ENCODE measurements at places on chromosomes 5 and 9.

DNA sequence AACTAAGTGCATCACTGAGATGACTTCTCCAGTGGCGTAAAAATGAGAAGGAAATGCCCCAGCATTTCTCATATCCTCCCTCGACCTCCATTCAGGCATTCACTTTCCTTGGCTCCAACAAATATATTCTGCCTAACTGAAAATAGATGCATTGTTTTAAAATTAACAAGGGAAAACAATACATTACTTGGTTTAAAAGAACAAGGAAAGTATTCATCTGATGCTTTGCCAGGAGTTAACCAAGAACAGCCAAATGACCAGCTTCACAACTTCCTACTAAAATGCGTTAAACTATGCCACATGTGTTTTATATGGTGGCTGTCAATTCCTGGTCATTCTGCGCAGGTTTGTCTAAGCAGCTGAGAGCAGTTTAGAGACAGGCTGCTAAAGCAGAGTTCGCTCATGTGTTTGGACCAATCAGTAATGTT lies 121.4 kb downstream of the GNAQ start:
- DNase-seq = no peak

DNA sequence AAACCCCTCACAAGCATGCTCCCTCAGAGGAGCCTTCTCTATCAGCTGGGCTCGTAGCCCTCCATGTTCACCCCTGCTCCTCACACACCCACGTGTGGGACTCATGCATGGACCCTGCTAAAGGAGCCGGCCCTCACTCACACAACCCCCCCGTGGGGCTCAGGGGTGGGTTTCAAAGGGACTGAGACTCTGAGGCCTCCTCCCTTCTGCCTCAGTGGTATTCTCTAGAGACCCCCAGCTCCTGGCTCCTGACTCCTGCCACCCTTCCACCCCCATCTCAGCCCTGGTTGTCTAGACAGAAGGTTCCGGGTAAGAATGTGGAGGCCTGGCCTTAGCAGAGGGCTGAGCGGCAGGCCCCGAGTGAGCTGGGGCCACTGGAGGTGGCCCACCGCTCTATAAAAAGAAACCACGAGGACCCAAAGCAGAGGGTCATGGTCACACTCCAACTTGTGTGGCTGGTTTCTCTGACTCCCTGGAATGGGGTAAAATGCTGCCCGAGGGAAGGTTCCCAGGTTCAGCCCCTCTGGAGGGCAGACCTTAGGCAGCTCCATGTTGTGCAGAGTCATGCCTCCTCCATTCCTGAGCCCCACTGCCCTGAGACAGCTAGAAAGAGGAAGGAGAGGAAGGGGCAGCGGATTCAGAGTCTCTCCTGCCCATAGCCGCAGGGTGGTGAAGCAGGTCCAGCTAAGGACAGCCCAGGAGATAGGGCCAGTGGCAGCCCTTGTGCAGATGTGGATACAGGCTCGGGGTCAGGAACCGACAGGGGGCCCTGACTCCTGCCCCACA lies 10.8 kb downstream of the SEPTIN8 start:
- no peak for DNase-seq

DNA sequence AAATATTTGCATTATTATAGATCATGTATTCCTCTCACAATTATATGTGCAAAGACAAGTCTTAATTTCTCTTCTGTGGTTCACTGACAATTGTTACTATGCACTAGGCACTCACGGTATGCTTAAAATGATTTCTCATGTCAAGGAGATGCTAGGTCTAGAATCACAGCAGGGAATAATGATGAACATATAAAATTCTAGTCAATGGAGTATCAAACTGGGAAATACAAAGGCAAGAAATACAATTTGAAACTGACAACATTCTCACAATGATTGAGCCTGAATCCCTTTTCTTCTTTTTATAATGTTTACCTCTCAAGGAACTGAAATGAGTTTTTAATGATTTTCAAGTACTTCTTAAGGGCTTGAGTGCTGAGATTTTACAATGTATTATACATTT lies 302.3 kb upstream of the GRAMD2B start:
- DNase-seq = no peak

DNA sequence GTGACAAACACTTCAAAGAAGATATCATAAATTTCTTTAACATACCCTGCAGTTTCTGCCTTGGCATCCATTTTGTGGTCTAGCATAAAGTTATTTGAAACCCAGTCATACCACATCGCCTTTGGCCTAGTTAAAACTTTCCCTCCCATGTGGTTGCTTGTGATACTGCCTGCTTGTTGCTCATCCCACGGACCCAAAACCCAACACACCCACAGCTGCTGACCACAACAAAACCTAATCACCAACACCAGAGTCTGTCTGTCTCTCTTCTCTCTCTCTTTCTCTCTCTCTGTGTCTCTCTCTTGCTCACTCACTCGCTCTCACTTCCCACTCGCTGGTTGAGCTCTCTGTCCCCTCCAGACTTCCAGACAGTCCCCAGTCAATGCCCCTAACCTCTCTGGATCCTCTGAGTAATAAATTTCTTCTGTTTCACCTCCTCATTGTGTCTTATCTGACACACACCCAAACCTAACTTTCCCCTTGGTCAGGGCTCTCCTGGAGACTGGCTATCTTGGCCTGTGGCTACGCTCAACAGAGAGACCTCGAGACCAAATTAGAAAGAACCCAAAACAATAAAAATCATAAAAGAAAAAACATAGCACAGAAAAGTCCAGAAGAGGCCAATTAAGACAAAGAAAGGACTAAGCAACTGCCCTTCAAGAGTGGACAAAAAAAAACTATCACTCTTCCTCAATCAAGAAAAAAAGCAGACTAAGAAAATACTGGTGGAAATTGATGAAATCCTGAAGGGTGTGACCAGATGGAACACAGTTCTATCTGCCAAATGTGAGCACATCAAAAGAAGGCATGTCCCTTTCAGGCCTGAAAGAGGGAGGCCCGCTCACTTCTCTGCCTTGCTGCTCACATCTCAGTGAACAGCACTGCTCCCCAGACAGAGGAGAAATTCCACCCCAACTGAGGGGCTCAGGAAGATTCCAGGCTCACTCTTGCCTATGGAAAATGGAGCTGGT lies 41.5 kb downstream of the TTLL11 start:
- no peak for DNase-seq

GRCh38 chr9:123933440-123934212 lies 3.7 kb upstream of the DENND1A start:
- no peak for DNase-seq

GRCh38 chr9:7011395-7012067 lies 253.8 kb downstream of the KDM4C start:
- no peak for DNase-seq

- DNase-seq = no peak
Measured at GRCh38 chr5:103514371-103514770, 48.2 kb downstream of the NUDT12 start.

DNA sequence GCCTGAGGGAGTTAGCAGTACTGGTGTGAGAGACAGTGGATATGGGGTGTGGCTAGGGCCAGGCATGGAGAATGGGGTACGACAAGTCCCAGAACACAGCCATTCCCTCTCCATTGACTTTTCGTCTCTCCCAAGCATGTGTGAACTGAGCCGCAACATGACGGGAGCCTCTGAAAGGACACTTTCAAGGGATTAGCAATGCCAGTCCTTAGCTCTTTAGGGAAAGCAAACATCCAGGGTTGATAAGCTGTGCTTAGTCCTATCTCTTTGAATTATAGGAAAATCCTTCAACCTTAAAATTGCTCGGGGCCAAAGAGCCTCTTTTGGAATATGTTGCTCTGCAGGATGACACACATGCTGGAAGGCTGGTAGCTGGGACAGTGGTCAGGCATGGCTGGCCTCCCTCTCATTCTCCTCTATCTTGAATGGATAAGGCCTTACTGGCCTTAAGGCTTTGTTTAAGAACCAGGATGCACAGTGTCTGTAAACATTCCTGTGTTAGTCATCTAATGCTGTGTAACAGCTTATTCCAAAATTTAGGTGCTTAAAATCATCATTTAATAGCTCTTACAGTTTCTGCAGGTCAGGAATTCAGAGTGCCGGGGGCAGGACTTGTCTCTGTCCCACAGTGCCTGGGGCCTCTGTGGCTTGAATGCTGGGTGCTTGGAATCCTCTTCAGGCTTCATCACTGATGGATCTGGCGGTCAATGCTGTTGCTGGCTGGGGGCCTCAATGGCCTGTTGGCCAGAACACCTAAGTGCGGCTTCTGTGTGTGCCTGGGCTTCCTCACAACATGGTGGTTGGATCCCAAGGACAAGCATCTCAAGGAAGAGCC lies 95.3 kb downstream of the PTTG1 start:
- DNase-seq = no peak

DNA sequence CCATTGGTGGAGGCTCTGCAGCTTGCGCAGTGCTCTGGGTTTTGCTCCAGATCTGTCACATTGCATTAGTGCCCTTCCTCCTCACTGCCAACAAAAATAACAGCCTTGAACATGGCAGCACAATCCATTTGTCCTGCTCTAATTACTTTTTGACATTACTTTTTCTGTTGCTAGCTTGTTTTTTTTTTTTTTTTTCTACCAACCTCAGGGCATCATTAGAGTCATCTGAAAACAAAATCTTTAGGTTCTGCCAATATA lies 117.5 kb upstream of the NR5A1 start:
- DNase-seq = no peak

GRCh38 chr5:130966990-130967525 lies 198.0 kb downstream of the HINT1 start:
- no peak for DNase-seq

- DNase-seq = no peak
Measured at GRCh38 chr5:65151614-65152013, 330.1 kb downstream of the ADAMTS6 start.

GRCh38 chr9:71781391-71781790 lies 13.1 kb upstream of the CEMIP2 start:
- DNase-seq = no peak

- no peak for DNase-seq
Measured at GRCh38 chr5:147804334-147804733, 21.8 kb upstream of the JAKMIP2 start.

DNA sequence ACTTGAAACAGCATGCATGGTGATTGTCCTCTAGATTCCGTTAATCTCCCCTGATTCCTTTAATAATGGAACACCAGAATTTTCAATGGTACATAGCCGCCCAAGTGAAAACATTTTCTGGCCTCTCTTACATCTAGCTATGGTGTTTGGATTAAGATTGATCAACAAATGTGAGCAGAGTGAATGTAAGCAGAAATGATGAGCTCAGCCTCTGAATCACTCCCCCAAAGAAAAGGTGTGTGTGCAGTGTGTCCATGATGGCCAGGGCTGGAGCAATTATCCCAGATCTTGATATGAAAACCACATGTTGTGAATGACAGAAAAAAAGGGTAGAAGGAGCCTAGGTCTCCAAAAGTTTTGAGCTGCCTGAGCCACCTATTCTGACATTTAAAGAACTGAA lies 55.3 kb downstream of the OR2K2 start:
- no peak for DNase-seq
